ENCODE measurements at places on chromosomes 3 and 15.
A peak's percentile ranks its signal among the peaks of the same experiment; 100 is the strongest.

DNA sequence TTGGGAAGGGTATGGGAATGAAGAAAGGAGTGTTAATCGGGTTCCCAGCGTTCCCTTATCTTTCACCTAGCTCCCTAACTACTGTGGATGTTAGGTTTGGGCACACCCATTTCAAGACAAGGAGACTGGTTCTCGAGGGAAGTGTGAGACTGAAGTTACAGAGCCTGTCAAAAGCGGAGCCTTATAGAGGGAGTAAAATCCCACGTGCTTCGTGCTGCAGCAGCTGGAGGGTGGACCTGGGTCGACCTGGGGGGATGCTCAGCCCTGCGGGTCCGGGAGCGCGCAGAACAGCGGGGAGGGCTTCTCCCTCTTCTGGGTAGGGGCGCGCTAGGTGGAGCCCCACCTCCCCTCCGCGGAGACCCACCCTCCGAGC is 314 bp upstream of the TMED3 start:
- DNase-seq, result no peak

DNA sequence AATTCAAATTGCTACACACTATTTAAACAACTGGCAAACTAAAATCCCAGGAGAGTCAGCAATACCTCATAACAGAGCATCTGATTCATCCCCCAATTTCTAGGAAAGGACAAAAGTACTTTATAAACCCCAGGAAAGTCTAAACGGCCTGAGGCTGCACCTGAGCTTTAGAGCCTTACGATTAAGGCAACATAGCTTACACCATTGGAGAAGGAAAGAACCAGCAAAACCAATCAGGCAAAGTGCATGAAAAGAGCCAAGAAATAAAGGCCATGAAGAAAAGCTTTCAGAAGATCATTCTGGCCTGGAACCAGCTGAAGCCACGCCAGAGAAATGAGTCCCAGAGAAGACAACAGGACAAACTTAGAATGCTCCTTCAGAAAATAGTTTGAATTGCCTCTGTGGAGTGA is 48.1 kb downstream of the PTPN9 start:
- DNase-seq, result no peak

- no peak for DNase-seq
Observed at GRCh38 chr3:169085827-169086226, 577.7 kb downstream of the MECOM start.

DNA sequence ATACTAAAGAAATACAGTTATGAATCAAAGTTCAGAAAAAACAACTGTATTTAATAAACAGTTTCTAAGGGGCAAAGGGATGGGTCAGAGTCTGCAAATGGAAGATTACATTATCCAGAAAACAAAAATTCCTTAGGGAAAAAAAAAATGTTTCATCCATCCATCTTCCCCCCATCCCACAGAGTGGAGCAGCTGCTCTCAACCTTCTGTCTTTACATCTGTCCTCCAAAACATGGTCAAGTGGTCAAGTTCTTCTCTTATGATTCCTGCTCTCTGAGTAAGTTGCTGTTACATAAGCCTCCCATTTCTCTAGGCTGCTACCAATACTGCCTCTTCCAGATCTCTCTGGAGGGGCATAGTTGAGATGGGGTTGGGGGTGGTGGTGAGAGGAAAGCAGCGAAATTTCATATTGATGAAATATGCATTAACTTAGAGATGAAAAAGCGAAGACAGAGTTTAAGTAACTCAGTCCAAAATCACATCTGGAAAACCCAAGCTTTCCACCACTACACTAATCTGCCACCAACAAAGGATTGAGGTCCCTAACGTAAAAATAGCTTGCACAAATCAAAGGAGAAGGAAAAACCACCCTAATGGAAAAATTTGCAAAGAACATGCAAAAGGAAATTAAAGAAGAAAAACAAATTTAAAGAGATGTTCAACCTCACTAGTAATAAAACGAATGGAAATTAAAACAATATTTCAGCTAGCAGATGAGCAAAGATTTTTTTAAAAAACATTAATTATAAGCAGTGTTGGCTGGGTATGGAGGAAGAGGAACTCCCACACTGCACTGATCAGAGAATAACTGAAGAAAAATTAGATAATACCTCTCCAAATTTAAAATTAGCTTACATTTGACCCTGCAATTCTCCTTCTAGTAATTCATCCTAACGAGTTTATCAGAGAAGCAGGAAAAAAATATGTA is 109.5 kb downstream of the ST8SIA2 start:
- DNase-seq, result no peak

- DNase-seq, result no peak
Observed at GRCh38 chr3:180416111-180416594, 185.8 kb upstream of the TTC14 start.

GRCh38 chr3:112629425-112629824 is 11.5 kb downstream of the CCDC80 start:
- DNase-seq, result no peak

DNA sequence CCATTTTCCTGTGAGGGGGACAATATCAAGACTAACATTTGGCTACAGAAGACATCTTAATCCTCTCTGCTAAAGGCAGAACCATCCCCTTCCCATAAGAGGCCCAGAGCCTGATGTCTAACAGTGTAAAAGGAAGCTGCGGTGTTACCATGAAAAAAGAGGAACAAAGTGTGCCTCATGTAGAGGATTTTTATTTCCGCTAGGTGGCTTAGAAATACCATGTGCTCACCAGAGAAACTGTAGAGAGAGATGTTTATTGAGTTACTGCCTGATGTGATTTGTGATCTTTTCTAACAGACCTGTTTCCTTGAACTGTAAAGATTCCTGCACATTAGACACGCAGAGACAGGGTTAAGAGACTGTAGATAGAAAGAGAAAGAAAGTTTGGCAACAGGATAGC is 22.0 kb downstream of the OR5H15 start:
- DNase-seq, result no peak

DNA sequence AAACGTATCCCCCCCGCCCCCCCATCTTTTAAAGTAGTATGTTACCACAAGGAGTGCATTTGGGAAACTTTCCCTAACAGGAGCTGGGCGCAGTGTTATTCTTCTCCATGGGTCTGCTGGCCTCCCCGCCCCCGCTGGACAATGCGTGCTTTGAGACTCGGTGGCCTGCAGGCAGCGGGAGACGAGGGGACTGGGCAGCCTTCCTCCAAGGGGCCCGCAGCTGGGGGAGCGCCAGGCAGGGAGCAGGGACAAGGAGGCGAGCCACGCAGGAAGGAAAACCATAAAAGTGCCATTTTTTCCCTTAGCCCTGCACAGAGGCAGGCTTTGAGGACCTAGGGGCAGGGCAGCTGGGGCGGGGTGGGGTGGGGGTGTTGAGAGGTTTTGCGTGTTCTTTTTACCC is 14.1 kb downstream of the SOX2 start:
- no peak for DNase-seq

DNA sequence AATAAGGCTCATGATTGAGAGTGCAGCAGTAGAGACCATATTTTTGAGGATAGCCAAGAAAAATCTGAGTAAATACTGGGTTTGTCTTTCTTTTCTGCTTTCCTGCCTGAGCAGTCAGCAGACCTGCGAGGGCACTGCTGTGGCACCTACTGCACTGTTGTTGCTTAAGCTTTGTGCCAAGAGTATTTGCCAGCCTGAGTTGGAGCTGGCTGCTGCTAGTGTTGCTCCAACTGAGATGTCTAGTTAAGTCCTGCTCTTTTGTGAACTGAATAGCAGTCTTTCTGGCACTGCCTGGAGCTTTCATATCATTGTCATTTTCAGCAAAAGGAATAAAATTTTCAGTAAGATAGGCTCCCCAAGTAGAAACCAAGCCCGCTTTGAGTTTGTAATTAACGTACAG is 214.5 kb upstream of the P2RY1 start:
- DNase-seq, result no peak

- DNase-seq, result peak; percentile 50
Observed at GRCh38 chr3:159804726-159805410, 183.8 kb upstream of the IL12A start.

GRCh38 chr3:16837602-16838001 is 47.2 kb upstream of the PLCL2 start:
- no peak for DNase-seq

DNA sequence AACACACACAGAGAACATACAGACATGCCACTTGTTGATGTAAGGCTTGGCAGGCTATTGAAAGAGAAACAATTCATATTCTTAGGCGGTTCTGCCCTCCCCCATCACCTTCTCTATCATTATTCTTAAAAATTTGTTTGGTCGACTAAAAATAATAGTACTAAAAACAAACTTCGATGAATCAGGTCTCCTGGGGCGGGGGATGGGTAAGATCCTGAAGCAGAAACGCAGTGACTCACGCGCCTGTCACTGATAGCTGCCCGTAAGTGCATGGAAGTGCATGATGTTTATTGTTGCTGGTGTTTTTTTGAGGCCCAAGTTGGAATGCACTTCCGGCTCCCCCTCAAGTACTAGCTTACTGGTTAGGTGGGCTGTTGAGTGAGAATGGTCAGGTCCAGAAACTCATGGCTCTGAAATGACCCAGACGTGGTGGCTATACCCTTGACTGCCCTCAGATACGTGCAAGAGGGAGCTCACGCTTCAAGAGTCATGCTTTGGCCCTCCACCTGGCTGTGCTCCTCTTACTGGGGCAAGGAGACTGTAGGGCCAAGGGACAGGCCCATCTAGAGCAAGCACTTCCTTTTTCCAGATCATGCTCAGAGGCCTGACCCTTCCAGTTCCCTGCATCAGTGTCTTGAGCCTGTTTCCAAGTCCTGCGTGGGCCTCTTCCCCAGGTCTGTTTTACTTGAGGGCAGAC is 10.9 kb downstream of the SMAD3 start:
- DNase-seq, result peak; percentile 34

- DNase-seq, result no peak
Observed at GRCh38 chr3:8988791-8989558, 25.7 kb upstream of the RAD18 start.

- no peak for DNase-seq
Observed at GRCh38 chr3:80559701-80560100, 791.9 kb upstream of the ROBO1 start.

DNA sequence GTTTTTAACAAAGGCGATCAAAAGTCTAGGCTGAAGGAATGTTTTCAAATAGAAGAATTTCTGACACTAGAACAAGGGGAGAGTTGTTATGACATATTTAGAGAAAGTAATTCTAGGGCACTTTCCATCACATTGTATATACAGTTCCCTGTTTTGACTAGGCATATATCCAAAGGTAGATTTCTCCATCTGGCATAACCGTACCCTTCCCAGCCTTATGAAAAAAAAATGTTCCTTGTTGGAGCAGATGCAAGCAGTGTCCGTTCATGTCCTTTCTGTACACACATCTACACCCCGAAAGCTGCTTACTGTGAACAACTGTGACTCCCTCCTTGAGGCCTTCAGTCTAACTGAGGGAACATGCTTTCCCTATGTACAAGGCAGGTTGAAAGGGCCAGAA is 271.7 kb upstream of the GBE1 start:
- no peak for DNase-seq

DNA sequence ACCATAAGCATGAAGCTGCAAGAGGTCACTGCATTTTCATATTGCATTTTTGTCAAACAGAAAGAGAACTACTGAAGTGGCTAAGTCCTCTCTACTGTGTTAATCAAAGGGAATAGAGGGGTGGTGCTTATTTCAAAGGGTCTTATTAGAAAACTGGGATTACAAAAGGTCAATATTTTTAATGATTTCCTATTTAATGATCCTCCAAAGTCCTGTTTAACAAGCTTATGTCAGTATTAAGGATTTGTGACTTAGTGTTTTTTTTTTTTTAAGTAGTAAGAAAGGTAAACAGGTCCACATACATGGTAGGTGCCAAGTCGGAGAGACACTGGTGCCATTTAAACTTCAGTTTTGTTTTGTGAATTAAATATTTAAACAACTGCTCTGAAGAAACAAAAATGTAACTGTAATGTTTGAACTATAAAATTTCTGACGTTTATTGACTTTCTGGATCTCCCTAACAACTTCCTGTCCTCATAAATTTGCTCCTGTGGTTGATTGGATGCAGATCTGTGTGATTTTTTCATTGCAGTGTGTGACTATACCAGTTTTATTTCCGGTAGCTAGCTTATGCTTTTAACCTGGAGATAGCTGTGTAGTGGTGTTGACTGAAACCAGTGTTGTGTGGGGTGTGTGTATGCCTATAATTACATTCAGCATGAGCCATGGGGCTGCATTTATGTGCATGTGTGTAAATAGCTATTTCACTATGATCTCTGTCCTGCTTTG is 8.6 kb upstream of the CACNA1D start:
- no peak for DNase-seq

- peak; percentile 10 for DNase-seq
Observed at GRCh38 chr15:40958723-40959122, 5.5 kb downstream of the CHAC1 start.

DNA sequence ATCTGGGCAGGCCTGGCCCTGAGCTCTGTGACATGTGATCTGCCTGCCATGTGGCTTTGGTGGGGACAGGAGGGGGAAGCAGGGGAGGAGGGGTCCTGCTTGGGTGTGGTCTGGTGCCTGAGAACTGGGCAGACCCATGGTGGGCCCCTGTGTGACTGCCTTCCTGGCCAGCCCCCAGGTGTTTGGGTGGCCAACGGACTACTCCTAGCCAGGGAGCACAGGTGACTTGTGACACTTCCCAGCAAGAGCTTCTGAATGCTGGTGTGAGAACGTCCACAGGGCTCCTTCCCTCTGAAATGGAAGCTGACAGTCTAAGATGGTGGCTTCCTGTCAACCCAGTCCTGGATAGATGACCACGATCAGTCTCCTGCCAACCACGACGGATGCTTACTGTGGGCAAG is 136.1 kb upstream of the MEF2A start:
- DNase-seq, result no peak

DNA sequence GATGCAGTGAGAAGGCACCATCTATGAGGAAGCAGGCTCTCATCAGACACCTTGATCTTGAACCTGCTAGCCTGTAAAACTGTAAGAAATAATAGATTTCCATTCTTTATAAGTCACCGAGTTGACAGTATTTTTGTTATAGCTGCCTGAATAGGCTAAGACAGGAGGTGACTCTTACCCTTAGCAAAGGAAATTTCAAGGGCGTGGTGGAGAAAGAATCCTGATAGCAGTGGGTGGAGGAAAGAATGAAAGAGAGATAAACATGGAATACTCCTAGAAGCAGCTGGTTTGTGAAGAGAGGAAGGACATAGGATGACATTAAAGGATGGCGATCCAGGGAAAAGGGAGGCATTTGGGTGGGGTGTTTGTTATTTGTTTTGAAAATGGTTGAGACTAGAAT is 41.4 kb downstream of the SIDT1 start:
- no peak for DNase-seq

DNA sequence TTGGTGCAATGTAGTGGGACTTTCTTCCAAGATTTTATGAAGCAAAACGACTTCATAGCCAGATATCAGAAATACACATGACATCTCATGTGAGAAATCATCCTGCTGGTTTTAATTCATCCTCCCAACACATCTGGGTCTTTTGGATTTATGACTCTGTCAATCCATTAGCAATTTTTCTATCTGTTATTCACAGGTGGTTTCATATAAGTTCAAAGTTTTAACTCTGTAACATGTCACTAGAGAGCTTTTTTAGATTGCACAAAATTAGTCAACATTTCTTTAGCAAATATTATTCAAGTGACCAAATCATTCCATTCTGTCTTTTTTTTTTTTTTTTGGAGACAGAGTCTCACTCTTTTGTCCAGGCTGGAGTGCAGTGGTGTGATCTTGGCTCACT is 30.4 kb downstream of the SQOR start:
- DNase-seq, result no peak

GRCh38 chr3:14959359-14959943 is 12.1 kb downstream of the NR2C2 start:
- no peak for DNase-seq

GRCh38 chr3:16375891-16376290 is 110.9 kb downstream of the OXNAD1 start:
- no peak for DNase-seq

All from activated naive CD4-positive, alpha-beta T cell treated with anti-CD3 and anti-CD28 coated beads, Interleukin-2, amount 10 ng/mL, durations not matched to agents 7 days and 5 days (primary cell).